ENCODE measurements at places on chromosomes 6 and 20.
A peak's percentile ranks its signal among the peaks of the same experiment; 100 is the strongest.

DNA sequence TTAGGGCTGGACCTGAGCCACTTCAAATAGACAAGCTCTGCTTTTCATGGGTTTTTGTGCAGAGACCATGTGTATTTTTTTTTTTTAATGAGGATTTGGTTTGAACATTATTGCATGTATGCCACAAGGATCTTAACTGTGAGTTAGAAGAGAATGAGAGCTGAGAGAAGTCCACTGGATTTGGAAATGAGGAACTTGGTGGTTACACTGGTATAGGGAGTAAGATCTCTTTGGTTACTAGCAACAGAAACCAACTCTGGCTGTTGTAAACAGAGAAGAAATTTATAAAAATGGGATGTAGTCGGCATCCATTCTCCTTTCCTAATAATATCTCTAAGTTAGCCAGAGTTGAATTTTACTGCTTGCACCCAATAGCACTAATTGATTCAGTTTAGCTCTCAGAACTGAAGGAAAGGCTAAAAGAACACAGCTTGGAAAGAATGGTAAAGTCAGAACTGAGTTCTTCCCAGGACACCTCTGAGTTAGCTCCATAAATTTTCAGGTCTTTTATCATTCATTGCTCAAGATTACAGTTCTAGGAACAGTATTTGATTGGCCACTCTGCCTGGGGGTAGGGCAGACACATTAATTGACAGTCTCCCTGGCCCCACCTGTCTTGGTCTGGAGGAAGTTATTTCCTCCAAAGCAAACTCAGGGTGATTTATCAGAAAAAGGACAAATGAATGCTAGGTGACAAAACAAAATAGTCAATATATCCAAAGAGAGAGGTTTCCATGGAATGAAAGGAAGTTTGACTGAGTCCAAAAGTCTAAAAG lies 3.9 kb upstream of the WFDC2 start:
- DNase-seq = no peak

- peak; percentile 53 for DNase-seq
These were observed 28.2 kb upstream of the PLAGL1 start for GRCh38 chr6:144036064-144036834.

DNA sequence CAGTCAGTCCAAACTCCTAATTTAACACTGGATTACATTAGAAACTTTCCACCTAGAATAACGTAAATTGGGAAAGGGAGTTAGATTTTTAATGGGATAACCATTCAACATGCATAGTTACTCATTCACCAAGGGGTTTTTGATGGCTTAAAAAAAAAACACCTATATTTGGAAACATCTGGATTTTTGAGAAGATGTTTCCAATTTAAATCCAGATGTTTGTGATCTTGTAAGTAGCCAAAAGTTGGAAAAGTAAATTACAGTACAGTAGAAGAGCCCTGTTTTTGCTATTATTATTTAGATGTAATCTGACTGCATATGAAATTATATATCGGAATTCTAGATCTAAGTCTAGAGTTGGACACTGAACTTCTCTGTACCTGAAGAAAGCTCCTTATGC lies 478.2 kb downstream of the CD83 start:
- DNase-seq = no peak

DNA sequence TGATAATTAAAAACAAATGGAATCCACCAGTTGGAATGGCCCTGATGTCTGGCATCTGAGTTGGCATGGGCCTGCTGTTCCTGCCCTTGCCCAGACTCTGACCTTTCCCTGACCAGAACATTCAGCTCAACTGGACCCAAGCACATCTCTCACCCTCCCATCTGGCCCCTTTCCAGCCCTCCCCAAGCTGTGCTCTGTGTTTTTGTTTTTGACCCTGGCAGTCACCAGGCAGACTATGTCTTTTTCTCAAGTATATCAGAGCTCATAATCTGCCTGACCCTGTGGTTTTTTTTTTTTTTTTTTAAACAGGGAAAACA lies 117.6 kb downstream of the TRDN start:
- peak; percentile 87 for DNase-seq

- DNase-seq = no peak
These were observed 31.9 kb downstream of the GINS1 start for GRCh38 chr20:25439328-25439727.

DNA sequence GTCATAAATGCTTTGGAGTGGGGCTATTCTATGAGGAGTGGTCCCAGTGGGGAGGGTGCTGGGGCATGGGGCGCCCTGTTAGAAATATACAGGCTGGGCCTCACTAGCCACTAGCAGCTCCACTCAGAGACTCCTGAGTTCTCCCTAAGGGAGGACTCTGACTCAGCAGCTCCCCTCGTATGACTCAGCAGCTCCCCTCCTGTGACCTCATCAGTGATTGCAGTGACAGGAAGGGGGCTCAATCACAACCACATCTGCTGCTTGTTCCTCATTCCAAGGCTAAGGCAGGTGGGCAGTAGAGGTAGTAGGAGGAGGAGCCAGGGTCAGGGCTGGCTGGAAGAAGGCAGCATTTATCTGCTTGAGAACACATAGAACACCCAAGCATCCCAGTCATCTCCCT lies 73.7 kb downstream of the PRND start:
- no peak for DNase-seq

- DNase-seq = no peak
These were observed 239.2 kb upstream of the TAB2 start for GRCh38 chr6:149078211-149078782.

DNA sequence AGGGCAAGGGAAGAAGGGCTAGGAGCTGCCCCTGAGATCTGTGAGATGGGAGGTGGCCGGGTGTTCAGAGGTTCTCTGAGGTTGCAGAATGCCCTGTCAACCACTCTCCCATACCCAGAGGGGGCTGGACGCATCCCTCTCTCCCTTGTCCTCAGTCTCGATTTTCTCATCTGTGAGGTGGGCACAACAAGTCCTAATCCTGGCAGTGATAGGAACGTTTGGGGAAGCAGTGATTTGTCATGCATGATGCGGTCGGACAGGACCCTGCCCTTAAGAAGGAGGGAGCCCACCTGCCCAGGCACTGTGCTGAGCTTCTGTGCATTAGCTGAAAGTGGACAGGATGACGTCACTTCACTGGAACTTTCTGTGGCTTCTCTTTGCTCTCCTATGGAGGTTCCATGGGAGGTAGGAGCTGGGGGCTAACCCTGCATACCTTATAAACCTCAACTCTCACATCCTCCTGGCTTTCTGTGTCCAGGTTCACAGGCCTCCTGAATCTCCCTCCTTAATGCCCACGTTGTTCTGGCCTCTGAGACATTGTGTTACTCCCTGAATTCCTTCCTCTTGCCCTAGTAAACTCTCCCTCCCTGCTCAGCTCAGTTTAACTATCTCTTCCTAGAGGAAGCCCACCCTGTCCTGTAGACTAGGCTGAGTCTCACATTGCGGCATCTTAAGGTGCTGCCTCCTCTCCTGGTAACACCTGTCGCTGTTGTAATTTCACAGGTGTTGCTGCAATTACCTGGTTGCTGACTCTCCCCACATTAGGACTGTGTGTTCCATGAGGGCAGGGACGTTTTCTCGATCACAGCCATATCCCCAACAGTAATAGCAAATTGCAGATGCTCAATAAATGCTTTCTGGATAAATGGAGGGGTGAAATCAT lies 30.1 kb upstream of the CSNK2A1 start:
- no peak for DNase-seq

DNA sequence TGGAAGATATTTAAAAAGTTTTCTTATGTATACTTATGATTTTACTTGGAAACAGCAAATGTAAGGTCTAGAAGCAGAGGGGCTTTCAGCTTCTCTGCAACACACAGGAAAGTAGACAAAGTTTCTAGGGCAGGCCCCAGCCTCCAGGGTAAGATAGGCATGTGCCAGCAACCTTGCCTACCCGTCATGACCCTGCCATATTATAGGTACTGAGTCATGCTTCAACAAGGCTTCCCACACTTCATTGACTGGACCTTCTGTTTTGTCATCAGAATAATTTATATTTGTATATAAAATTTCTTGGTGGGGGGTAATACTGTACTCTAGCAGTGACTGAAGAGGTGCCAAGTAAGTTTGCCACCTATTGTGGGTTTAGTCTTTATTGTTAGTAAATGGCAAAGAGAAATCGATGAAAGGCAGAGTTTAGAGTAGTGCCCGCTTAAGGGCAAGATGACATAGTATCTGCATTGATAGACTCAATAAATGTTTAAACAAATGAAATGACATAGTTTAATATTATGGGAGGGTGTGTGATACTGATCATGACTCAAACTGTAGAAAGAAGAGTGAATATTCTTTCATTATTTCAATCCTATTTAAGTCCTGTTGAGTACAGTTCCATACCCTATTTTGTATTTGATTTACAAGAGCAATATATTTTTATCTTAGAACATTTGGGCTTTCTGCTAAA lies 95.6 kb downstream of the JARID2 start:
- DNase-seq = no peak

DNA sequence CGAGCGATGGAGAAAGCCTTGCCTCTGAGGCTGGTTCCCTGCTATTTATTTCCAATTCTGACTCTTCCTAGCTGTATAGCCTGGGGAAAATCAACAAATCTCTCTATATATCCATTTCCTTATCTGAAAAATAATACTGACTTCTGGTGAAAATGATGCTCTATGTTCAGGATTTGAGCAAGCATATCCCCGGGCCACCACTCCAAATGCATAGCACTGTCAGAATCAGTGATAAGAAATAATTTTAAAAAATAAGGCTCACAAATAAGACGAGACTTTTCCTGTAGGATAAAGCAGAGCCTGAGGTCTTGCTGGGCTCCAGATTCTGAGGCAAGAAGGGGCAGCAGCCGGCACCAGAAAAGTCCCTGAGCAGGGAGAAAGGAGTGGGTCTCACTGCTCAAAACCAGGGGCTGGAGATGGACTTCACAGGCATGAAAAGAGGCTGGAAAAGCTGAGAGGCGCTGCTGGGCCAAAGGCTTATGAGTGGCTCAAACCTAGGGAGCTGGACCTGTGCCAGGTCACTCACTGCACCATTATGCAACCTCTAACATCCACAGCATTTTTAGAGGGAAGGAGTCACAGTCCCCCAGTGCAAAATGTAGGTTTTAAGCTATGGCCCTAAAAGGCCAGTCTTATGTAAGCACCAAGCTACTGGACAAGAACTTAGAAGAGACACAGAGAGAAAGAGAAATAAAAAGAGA lies 48.1 kb upstream of the SLC17A4 start:
- DNase-seq = peak; percentile 55

- DNase-seq = no peak
These were observed 29.2 kb downstream of the ID4 start for GRCh38 chr6:19866173-19866984.

DNA sequence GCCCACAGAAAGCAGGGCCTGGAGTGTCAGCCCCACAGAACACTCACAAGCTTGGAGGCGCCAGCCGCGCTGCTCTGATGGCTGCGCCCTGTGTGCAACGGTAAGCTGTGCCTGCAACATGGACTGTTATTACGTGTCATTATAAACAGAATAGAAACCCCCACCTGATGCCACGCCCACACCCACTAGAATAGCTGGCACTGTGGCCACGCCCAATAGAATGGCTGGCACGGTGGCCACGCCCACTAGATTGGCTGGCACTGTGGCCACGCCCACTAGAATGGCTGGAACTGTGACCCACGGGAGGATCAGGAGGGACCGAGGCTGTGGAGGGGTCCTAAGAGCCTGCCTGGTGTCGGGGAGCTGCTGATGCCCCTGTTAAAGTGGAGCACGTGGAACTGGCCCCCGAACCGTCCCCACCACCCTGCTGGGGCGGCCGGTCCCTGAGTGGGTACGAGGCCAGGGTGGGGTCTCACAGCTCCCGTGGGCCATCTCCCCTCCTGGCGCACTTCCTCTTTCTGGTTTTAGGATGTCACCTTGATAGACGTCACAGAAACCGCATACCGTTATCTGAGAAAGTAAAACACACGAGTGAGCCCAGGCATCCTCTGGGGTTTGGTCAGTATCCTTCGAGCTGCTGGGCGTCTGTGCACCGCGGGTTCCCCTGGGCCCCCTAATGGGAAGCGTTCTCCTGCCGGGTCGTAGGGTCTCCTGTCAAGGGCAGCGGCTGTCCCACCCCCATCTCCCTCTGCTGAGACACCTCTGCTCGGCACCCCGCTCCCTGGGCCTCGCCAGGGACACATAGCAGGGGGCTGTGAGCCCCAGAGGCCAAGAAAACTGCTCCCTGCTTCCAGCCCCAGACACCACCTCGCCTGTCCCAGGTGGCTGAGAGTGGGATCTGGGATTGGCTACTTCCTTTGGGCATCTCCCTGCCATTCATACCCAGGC lies 25.4 kb downstream of the SLC17A9 start:
- no peak for DNase-seq

DNA sequence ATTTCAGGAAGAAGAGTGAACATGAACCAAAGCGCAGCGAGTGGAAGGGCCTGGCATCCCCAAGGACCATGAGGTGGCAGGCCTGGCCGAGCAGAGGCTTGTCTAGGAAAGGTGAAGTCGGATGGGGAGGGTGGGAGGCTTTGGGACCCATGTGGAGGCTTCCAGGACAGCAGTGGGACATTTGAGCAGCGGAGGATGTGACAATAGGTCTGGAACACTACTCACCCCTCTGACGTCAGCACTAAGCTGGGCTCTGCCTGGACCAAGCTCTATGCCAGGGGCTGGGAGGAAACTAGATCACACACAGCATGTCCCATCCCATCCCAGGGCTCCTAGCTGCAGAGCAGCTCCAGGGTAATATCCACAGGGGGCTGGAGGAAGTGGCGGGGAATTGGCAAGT lies 175.3 kb upstream of the RIN2 start:
- DNase-seq = no peak

GRCh38 chr6:119355157-119355556 lies 5.6 kb upstream of the MAN1A1 start:
- DNase-seq = no peak

- DNase-seq = peak; percentile 34
These were observed 93.2 kb downstream of the FOXO3 start for GRCh38 chr6:108653949-108654348.

- no peak for DNase-seq
These were observed 307.3 kb upstream of the CHD6 start for GRCh38 chr20:41925476-41925875.

- DNase-seq = peak; percentile 32
These were observed 249.5 kb downstream of the ZFAND3 start for GRCh38 chr6:38068854-38069590.

GRCh38 chr6:36817176-36817817 lies 21.9 kb downstream of the CPNE5 start:
- DNase-seq = no peak

GRCh38 chr6:21164768-21165326 lies 428.7 kb upstream of the SOX4 start:
- no peak for DNase-seq

- DNase-seq = no peak
These were observed 4.7 kb downstream of the CD40 start for GRCh38 chr20:46122516-46123481.

DNA sequence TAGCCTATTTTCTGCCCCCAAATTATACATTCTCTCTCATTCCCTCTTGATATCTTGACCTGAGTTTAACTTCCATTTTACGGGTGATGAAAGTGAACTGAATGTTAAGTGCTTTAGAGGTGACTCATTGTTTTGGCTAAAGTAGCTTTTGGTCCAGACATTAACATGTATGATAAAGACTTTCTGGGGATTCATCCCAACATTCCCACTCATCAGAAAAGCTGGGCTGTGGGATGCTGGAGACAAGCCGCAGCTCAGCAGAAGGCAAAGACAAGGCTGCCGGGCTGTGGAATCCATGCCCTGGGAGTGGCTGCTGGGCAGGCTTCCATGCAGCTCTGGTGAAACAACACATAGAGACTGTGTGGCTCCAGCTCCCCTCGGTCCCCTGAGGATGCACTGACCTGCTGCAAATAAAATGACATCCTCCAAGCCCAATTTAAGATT lies 89.9 kb upstream of the SYNDIG1 start:
- no peak for DNase-seq

GRCh38 chr6:170083236-170084051 lies 207.4 kb downstream of the DLL1 start:
- DNase-seq = no peak

Measured in adrenal gland (tissue), 19 donors.